NCI-H446 (cell line): ENCODE measurements at places on chromosomes 12 and 14.
A peak's percentile ranks its signal among the peaks of the same experiment; 100 is the strongest.

DNA sequence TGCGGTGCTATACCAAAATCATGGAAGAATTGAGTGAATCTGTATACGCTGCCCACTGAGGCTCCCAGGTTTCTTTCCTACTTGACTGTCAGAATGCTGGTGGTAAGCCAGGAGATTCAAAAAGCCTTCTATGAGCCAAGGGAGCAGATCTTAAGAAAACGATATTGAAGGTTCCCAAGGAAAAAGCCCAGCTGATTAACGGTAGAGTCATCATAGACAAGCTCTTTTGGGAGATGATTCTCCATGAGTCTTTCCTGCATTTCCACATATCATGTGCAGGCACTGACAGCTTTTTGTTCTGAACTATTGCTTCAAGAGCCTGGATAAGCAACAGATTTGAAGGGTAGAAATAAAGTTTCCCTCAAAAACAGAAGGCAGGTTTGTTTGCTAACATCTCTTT, 17.5 kb downstream of the SLC35F4 start:
- DNase-seq = no peak

DNA sequence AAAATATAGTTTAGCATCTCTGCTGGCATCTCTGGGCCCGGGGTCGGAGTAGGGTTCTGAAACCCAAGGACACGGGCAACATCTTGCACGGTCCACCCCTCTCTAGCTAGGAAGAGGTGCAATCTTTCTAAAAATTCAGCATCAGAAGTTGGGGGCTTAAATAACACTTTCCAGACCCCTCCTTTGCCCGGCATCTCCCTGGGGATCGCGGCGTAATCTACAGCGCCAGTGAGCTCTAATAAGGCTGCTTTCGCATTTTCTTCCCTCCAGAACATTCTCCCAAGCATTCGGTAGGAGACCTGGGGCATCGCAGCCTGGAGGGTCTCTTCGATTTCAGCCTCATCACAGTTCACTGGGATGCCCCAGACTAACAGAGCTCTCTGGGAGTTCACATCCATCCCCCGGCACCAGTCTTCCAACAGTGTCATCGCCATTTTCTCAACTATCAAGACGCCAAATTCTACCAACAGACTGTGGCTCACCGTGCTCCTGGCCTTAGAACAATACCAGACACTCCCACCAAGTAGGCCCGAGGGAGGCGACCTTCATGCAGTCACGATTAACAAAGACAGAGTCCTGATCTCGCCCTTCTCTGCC, 880 bp downstream of the PNMA1 start:
- DNase-seq = no peak

DNA sequence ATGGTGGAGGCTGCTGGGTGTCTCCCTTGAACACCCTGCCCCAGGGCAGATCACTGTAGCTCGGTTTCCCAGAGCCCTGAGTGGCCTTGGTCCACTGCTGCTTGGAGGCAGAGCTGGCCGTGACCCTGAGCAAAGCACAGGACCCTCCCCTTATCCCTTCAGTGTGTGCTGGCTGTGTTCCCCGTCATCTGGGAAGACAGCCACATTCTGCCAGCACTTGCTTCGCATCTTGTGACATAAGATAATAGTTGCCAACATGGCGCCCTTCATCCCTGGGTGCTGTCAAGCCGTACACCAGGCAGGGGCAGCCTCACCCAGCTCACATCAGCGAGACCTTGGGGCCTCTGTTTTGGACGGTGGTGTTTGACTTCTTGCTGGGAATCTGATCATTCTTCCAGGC, 12.1 kb upstream of the ALDH2 start:
- no peak for DNase-seq

GRCh38 chr12:4421590-4422031, 24.0 kb downstream of the FGF6 start:
- DNase-seq = peak; percentile 32

DNA sequence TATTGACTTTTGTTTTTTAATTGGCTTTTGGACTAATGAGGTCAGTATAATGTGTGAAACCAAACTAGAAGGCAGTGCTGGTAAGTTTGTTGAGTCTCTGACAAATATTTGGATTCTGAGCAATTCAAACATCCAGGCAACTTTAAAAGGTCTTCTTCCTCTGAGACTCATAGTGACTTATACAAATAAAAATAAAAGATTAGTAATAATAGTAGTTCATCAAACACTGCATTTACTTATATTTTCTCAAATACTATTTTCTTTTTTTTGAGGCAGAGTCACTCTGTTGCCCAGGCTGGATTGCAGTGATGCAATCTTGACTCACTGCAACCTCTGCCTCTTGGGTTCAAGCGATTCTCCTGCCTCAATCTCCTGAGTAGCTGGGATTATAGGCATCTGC, 337.9 kb downstream of the DAD1 start:
- no peak for DNase-seq

DNA sequence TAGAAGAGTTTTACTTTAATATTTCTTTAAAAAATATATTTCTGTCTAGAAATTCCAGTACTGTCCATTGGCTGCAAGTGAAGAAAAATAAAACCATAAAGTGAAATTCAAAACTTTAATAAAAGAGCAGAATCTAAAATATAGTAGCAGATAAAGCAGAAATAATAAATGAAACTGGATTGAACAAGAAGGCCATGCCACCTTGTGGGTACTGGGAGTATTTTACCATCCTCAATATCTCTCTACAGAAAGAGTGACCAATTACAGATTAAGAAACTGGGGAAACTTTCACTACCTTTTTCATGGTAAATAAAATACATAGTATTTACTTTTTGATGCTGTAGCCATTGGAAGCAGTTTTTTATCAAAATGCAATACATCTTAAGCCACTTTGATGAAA, 220.5 kb downstream of the BCAT1 start:
- peak; percentile 46 for DNase-seq

DNA sequence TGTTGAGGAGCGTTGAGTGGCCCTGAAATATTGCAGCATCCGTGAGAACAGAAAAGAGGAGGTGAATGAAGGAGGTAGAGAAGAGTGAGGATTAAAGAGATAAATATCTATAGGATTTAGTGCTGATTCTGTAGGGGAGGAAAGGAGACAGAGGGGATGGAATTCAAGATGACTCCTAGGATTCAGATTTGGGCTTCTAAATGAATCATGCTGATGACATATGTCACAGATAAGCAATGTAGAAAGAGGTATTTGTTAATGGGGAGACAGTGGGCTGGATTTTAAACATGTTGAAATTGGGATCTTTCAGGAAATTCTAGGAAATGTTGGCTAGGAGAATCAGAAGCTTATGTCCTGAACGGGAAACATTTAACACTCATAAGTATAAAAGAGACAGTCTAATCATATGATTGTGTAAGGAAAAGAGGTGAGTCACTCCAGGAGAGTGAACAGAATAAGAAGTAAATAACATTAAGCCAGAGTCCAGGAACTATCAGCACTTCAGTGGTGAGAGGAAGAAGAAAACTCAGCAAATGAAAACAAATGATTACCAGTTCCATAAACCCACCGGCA, 58.1 kb upstream of the DIO2 start:
- DNase-seq = no peak

DNA sequence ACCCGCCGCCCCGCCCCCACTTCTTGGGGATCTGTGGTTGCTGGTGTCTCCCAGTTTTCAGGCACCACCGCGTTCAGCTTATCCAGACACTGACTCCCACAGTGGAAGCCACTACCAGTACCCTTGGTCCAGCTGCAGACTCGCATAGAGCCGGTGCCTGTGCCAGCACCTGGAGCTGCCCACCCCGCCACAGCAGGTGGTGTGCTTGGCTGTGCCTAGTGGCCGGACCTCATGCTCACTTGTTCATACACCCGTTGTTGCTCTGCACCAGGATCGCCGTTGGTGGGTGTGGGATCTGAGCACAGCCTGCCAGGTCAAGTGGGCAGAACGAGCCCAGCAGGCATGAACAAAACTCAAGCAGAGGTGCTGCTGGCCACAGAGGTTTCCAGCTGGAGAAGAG, 673.2 kb downstream of the RERGL start:
- DNase-seq = no peak

GRCh38 chr14:56379956-56380355, 199.6 kb upstream of the TMEM260 start:
- no peak for DNase-seq

DNA sequence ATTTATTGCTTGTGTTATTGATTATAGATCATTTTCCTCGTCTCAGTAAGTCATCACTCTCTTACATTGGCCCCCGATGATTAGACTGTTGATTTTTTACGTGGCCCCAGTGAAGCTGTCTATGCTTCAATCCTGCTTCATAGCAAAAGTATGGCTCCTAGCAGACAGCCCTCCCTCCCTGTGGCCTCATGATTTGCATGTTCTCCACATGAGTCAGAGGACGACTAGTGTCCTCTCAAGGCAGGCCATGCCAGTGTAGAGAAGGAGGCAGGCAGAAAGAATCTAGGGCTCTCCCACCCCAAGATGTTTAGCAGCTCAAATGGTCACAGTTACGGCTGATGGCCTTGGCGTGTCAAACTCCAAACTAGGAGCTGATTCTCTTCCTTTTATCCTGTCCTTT, 59.6 kb downstream of the FIGNL2 start:
- no peak for DNase-seq

DNA sequence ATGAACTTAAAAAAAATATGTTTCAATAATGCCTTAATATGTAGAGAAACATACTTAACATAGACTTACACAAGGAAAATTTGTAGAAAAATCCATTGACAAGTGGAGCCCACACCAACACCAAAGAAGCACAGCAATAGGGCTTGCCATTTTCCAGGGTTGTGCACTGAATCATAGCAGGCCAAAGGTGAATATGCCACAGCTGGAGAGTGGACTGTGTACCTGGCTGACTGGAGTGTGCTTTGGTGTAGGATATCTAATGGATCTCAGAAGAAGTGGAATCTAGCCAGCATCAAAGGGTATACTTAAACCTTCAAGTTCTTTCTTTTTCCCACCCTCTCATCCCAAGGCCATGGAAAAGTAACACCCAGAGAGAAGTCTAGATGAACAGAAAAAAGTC, 4.8 kb downstream of the RPL10L start:
- no peak for DNase-seq

GRCh38 chr12:52221912-52222457, 11.1 kb upstream of the KRT7 start:
- DNase-seq = no peak

DNA sequence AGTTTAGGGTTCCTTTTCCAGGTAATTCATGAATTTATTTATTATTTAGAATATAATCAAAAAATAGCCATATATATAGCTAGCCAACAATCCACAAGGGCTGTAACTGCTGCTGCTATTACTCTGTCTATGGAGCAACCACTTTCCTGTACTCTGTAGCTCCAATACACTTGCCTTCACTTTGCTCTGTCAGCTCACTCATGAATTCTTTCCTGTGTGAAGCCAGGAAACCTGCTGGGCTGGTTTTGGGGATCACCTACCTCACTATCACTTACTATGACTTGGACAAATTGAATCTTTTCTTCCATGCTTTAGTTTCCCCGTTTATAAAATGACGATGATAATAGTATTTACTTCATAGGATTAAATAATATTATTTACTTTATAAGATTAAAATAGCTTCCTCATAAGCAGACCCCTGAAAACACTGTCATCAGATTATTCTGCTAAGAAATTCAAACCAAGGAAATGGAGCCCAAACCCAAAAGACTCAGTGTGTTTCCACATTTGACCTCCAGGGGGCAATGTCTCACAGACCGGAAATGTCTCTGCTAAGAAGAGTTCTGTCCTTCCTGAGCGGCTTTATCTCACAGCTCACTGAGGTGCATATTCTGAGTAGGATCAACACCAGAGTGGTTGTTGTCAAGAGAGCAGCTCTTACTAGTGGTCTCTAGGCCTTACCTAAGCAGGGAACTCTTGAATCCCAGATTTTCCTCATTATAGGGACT, 457.1 kb downstream of the DAD1 start:
- DNase-seq = no peak

DNA sequence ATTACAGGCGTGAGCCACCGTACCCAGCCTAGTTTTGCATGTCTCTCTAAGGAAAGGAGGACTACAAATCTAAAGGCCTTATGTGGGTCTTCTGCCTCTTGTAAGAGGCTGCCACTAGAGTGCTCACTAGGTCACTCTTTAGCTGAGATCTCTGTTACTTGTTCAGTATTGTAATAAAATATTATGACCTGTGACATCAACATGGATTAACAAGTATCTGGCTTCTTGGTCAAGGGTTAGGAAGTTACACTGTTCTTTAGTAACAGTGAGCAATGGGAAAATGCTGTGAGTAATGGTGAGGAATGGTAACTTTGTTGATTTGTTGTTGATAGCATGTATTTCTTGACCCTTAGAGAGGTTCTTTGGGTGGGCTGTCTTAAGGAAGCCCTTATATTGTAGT, 50.5 kb downstream of the ERC1 start:
- DNase-seq = no peak

DNA sequence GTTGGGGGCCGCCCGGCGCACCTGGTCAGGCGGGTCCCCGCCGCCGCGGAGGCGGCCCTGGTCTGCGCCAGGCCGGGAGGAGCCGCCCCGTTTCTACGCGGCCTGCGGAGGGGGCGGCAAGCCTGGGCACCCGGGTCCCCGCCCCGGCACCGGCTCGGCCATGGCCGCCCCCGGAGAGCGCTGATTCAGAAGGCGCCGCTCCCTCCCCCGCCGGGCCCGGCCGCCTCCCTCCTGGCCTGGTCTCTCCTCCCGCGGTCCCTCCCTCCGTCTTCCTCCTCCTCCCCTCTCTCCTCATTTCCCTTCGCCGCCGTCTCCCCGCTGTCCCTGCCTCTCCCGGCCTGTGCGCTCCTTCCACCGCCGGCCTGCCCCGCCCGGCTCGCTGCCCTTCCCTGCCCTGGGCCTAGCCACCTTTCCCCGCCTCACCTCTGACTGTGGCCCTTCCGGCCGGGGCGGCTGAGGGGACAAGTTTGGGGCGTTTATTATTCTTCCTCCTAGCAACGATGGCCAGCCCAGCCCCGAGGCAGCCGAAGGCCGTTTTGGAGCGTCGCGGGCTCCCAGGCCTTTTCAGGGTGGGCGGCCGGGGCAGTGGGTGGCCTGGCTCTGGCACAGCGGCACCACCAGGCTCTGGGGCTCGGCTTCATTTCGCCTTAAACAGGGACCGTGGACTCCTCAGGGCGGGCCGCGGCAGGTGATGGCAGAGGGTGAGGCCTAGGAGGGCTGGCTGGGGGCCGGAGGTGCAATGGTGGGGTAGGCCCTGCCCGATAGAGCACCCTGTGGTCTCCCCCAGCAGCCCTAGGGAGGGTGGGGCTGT, 768 bp downstream of the CEP170B start:
- DNase-seq = peak; percentile 39

- no peak for DNase-seq
These were observed 15.7 kb upstream of the SLC2A3 start for GRCh38 chr12:7951671-7952070.

DNA sequence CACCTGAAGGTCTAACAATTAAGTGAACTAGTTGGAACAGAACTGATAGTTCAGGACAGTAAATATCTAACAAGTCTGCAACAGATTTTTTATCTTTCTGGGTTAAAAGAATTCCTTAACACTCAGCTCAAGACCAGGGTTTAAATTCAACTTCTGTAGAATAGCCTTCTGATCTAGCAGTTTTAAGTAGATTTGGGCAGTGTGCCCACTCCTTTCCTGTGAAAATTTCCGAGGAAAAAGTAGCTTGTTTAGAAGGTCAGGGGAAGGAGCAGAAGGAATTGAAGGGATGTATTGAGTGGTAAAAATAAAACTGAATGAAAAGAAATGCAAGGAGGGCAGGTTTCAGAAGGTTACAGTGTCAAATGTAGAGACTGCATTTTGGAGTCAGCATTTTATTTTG, 45.8 kb downstream of the ATL1 start:
- DNase-seq = no peak

- DNase-seq = no peak
These were observed 3.1 kb upstream of the KIF26A start for GRCh38 chr14:104135121-104135903.

- DNase-seq = no peak
These were observed 85.2 kb downstream of the KTN1 start for GRCh38 chr14:55665067-55665675.
